Bronchial epithelial cell (primary cell): ENCODE measurements at places on chromosomes 11 and 22. TPM values are rescaled to one million over a fixed set of nuclear protein-coding genes. Genes with fewer than 3 reads are reported as not detected.

DNA sequence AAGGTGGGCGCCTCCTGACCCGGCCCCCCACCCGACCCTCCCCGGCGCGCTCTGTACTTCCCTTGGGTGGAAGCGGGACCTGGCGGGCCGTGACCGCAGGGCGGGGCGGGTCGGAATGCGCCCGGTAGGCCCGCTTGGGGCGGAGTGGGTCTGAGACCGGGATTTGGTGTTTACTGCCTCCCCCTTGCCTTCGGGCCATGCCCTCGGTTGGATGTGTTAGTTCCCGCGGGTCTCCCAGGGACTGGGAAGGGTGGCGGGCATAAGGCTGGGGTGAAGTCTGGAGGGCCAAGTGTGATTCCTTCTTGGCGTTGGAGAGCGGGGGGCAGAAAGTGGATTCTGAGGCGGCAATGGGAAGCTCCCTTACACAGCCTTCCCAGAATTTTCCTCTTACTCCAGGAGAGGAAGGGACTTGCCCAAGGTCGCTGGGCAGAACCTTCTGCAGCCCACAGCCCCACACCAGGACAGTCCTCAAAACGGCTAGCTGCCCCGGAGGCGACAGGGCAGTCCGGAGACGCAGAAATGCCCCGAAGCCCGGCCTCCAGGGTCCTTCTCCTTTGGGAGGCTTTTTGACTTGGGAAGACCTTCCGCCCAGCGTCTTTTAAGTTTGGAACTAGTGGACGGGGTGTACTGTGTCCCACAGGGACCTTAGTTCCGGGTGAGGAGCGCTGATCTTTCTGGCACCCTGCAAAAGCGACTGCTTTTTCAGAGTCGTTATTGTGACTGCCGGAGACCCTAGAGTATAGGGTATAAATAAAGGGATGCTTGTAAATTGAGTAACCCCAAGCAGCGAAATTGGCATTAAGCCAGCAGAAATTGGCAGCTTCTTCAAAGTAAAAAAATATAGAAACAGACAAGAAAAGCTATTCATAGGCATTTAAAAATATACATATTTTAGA, 647 bp downstream of the SWAP70 start:
- peak; percentile 21 for DNase-seq

DNA sequence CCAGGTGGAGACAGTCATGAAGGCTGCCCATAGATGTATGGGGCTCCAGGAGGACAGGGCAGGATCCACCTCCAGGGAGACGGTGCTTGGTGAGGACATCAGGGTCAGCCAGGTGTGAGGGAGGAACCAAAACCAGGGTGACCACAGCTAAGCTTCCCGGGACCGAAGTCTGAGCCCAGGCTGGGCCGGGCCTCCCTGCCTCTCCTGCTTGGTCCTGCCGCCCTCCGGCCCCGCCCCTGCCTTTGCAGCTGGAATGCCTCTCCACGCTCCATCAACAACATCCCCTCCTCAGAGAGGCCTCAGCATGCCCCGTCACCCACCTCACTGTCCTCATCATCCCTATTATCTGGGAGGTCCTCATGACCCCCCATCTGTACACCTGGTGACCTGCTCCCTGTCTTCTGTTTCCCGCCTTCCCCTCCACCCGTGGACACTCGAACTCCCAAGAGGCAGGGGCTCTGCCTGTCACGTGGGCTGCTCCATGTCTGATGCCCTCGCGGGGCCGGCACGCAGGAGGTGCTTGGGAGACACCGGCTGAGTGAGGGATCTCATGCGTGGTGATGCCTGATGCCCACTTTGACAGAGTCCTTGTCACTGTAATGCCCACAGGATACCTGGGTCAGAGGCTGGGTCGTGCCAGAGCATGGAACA, 59.4 kb downstream of the RTL6 start:
- DNase-seq, result no peak

DNA sequence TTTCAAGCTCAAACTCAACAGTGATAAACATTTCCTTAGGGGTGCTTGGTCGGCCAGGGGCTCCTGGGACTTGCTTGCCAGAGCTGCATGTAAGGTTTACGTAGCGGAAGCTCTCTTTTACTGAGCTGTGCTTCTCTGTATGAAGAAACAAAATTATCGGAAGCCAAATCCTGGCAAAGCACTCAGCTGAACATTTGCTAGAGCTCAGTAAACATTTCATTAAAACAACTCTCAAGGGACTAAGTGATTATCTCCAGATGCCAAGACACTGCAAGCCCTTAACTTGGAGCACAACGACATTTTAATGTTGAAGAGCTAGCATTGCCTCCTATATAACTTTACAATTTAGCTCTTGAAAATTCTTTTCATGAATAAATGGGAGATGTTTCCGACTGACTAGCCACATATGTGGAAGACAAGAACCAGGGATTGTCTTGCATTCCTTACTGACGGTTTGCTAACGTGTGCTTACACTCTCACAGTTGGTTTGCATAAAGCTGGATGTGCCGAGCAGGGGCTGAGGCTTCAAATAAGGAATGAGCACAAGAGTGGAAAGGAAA, 43.4 kb downstream of the SCUBE2 start:
- DNase-seq, result no peak

DNA sequence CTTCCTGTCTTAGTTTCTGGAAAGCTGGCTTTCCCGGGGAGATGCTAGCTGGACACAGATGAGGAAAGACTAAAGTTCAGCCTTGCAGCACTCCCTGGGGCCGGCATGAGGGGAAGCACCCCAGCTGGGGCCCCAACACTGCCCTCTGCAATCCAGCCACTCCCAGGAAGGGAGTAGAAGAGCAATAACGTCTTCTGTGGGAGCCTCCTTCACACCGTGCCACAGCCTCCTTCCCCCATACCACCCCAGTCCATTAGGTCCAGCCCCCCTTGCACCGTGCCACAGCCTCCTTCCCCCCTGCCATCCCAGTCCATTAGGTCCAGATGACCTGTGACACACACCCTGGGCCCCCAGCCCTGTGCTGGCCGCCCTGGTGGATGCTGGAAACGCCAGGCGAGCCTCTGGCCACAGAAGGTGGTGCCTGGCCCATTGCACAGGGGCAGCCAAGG, 44.1 kb upstream of the PRDM11 start:
- DNase-seq, result no peak

DNA sequence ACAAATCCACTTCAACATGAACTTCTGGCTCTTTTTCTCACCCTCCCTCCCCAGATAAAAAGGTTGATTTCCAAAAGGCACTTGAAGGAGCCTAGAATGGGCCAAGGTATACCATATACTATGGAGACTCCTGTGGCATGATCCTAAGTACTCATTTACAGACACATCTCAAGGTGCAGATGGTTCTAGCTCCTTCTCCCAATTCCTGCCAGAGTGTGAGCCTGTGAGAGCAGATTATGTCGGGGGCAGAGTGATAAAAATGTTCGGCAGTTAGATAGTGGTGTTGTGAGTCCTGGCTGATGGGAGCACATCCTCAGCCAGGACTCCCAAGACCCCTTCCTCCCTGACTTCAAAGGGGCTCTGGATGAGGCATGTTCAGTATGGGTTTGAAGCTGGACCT, 8.2 kb upstream of the SEC14L3 start:
- no peak for DNase-seq

GRCh38 chr11:60951904-60952741, at the start of gene SLC15A3:
Gene SLC15A3, minus strand, starts transcription at chr11:60952176. Its CDS starts 625 bp downstream, at chr11:60951551.
- no peak for DNase-seq

DNA sequence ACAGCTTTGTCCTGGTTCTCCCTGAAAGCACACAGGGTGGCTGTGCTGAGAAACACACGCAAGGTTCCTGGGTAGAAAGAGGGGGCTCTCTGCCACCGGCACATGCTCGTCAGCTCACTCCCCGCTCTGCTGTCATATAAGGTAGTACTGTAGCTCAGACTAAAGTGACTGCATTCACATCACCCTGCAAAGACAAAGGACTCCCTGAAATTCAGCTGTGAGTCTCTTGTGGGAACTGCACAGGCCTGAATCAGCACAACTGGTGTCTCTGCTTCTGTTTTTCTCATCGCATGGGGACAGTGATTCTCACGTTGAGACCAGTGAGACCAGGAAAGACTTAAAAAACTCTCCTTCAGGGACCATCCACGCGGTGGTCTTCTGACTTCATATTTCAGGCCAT, 124.1 kb upstream of the BID start:
- DNase-seq, result no peak

SYCE3 gene
- total RNA-seq, result 0.51 and 0.79 TPM in 2 replicates

GRCh38 chr11:88295028-88295427, 42.5 kb downstream of the CTSC start:
- no peak for DNase-seq

- DNase-seq, result peak; percentile 71
These were observed 26.6 kb downstream of the ATG16L2 start for GRCh38 chr11:72840780-72841179.

- DNase-seq, result peak; percentile 29
These were observed 11.4 kb downstream of the EMID1 start for GRCh38 chr22:29216873-29217666.

VPREB1 gene
- not detected in 2 replicates for total RNA-seq

LAYN gene
- total RNA-seq, result 5.3 and 6.9 TPM in 2 replicates

TRAF6 gene
- 6.1 and 6.9 TPM in 2 replicates for total RNA-seq

BTG4 gene
- 0.26 and 0.51 TPM in 2 replicates for total RNA-seq

OR51E2 gene
- not detected in 2 replicates for total RNA-seq

DNA sequence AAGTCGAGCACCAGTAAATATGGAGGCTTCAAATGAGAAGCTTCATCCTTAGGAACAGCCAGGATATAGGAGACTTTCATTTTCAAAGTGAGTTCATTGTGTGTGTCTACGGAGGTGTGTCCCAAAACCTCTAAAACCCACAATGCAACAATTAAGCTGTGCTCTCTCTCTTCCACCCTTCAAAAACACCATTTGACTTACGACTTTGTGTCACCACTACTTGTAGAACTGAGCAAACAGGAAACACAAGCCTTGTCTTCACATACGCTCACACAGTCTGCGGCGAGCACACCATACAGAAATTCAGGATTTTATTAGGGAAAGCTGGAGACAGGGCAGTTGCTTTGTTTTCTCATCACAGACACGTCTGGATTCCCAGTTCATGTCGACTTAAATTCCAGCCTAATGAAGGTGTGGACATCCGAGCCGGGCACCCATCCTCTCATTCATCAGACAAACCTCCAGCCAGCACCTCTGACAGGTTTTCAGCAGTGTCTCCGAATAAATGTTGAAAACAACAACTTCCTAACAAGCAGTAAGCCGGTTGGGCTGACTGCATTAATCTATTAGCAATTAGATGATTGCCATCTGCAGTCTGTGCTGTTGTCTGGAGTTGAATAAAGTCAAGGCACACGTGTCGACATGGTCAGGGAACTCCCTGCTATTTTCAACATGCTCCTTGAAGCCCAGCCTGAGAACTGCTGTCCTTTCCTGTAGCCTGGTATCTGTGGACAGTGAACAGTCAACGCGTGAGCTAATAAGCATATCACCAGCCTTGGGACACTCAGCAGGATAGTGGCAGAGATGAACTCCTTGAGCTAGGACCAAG, 1411.1 kb downstream of the BRD1 start:
- no peak for DNase-seq

DNA sequence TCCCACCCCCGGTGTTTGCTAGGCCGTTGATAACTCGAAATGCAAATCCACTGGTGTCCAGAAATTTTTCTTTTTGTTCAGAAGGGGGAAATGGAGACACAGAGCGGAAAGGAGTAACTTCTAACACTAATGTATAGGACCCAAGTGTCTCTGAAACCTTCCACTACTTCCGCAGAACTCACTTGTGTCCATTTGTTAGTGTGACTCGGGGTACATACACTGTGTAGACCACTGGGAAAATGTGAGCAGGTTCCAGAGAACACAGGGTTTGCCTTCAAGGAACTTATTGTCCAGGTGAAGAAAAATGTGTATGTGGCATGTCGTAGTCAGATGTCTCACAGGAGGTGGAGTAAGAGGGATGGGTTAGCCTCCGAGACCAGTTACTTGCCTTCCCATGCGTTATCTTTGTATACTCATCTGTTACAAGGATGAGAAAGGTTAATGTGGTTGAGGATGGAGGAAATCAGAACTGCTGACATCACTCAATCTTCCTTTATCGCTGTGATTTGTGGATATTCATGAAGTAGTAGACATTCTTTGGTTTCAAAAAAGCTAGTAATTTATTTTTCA, 857 bp downstream of the ARCN1 start:
- peak; percentile 55 for DNase-seq

E2F8 gene
- total RNA-seq, result 0.26 TPM in 2 replicates

DNA sequence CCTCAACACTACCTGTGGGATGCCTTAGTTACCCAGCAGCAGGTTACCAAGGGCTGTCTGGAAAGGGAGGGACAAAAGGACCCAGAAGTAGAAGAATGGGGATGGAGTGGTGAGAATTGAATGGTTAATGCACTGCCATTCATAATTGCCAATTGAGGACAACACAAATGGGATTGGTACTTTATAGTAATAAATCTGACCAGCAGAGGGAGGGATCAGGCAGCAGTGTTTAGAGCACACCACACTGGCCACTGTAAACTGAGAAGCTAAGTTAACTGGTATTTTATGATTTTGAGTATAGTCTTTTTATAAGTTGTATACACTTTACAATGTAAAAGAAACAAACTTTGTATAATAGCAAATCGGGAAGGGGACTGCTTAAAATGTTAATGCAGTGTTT, 10.7 kb downstream of the TBRG1 start:
- DNase-seq, result peak; percentile 11

MPZL2 gene
- total RNA-seq, result 38.7 and 79.2 TPM in 2 replicates

DNA sequence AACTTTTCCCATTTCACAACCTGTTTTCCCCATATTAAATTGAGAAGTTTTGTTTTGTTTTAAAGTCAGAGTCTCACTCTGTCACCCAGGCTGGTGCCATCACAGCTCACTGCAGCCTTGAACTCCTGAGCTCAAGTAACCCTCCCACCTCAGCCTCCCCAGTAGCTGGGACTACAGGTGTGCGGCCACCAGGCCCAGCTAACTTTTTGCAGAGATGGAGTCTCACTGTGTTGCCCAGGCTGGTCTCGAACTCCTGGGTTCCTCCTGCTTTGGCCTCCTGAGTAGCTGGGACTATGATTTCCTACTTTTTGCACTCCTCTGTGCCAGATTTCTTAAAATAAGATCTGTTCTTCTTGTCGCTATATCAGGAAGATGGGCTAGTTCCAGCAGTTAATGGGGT, 44.9 kb downstream of the GNB1L start:
- DNase-seq, result no peak

- peak; percentile 25 for DNase-seq
These were observed 102.5 kb downstream of the KIAA1671 start for GRCh38 chr22:25054943-25055511.

DNA sequence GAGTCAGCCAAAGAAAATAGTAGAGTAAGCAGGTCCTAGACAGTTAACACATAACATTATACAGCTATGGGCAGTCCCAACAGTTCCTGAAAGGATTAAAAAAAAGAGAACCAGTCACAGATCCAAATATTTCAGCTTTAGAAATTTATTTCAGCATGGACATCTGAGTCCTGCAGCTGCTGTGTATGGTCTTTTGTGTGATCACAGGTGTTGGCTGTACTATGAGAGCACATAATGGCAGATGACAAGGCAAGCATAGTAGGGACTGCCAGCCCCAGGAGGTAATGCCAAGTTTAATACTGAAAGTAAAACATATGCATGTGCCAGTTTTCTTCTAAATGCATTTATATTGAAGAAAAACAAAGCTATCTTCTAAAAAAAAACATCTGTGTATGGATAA, 158.1 kb downstream of the GRIA4 start:
- DNase-seq, result no peak
